ENCODE measurements at places on chromosomes 3 and 15.
A peak's percentile ranks its signal among the peaks of the same experiment; 100 is the strongest.

- DNase-seq, result no peak
These were observed 9.0 kb downstream of the ACKR4 start for GRCh38 chr3:132606085-132606484.

DNA sequence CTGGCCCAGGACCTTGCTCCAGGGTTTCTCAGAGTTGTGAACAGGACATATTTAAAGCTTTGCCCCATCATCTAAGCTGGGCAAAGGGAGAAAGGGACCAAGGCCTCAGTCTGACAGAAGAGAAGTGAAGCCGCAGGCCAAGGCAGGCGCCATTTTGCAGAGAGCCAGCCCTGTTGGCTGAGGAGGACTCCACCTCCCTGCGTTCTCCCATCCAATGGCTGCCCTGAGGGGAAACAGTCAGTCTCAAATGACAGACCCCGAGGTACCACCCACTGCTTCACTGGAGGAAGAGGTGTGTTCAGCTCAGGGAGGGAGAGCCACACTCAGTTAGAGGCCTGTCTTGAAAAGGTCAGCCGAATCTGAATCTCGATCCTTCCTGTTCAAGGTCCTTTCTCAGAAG, 86.1 kb downstream of the ADAMTS17 start:
- DNase-seq, result no peak

DNA sequence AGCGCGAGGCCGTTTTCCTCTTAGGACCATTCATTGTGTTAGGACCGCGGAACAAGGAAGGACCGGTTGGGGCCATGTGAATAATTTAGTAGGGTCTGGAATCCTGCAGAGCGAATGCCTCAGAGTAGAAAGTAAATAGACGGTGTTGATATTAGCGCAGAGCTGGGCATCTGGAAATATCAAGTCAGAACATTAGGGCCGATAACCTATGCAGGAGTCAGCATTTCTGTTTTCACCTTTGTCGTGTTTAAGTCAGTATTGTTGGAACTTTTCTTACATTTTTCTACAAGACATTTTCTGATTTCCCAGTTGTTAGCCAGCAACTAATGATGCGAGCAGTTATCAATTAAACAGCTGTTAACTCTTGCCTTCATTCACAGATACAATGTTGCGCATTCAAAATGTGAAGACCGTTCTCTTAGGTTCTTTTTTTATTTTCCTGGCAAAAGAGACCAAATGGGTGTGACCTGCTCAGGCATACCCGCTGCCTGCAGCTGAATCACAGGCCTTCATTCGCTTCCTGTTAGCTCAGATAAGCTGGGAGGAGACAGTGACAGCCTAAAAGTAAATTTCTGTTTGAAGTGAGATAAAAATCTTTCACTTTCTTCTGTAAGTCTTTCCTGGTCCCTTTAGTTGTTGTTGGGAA, 966 bp upstream of the PKM start:
- peak; percentile 79 for DNase-seq

DNA sequence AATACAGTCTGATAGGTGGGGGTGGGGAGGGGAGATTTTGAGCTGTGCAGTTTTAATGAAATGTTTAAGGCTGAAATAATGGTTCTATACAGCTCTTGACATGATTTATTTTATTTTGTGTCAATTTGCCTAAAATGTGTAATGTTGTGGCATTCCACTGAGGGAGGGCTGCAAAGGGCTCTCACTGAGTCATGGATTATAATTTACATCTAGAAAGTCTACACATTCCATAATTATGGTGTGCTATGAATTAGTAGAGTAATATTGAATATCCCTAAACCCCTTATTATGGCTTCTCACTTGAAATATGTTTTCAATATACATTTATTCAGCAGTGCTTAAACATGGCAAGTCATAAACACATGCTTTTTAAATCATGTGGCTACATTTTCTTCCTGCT, 103.9 kb downstream of the RARB start:
- no peak for DNase-seq

GRCh38 chr15:62758126-62758951, 284.2 kb upstream of the TPM1 start:
- DNase-seq, result peak; percentile 95

GRCh38 chr15:93200081-93200836, 111.2 kb upstream of the RGMA start:
- no peak for DNase-seq

- DNase-seq, result no peak
These were observed 14.4 kb upstream of the ANKRD28 start for GRCh38 chr3:15812183-15812582.

DNA sequence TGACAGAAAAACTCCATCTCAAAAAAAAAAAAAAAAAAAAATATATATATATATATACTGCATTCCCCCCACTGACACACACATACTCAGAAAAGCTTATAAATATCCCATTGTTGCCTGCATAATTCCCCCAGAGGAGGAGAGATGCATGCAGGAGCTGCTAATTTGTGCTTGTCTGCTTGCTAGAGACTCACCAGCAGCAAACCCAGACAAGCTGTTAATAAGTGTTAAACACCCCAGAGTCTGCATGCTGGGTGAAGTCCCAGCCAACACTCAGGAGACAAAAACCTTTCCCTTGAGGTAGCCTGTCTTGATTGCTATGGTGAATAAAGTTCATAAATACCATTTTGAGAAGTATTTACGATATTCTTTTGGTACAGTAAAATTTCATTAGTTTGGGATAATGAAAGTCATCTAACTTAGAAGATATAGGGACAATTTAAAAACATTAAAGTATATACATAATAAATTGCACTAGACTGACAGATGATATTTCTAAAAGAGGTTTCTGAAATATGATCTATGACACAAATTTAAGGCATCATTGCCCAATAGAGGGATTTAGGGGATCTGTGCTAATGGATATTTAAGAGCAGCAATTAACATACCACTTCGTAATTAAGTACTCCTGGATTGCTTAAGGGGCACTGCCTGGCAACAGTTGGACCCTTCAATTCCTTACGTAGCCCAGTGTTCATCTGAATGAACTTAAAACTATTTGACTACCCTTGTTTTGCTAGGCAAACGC, 400.0 kb upstream of the C2CD4B start:
- DNase-seq, result no peak

DNA sequence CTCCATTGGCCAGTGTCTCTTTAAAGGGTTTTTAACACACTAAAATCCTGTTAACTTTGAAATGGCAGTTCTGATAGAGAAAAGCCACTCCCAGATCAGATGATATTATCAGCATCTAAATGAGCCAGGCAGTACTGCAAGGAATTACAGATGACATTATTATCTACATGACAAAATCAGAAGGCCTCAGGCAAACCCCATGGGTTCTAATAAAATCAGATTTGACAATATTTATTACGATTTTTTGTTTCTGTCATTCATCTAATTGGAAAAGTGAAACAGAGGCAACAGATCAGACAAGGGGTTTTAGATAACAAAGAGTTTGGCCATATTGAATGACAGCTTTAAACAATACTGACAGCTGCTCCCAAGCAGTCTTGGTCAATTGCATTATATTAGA, 112.7 kb downstream of the FEZF2 start:
- no peak for DNase-seq

GRCh38 chr15:53837263-53837662, 77.8 kb upstream of the WDR72 start:
- no peak for DNase-seq

DNA sequence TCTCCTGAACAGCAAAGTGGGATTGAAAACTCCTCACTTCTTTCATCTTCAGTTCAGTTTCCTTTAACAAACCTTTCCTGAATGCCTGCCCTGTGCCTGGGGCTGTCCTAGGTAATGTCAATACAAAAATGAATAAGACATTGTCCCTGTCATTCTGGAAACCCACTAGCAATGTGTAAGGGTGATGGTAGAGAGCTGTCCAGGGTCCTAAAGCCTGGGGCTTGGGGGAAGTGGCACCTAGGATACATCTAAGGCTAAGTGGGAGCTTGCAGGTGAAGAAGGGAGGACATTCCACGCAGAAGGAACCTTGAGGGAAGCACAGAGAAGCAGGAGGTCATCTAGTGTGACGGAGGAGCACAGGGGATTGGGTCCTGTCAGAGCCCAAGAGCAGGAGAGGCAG, 212.7 kb upstream of the PPP2R3A start:
- no peak for DNase-seq

GRCh38 chr3:23004971-23005370, 198.2 kb upstream of the UBE2E2 start:
- DNase-seq, result peak; percentile 25

DNA sequence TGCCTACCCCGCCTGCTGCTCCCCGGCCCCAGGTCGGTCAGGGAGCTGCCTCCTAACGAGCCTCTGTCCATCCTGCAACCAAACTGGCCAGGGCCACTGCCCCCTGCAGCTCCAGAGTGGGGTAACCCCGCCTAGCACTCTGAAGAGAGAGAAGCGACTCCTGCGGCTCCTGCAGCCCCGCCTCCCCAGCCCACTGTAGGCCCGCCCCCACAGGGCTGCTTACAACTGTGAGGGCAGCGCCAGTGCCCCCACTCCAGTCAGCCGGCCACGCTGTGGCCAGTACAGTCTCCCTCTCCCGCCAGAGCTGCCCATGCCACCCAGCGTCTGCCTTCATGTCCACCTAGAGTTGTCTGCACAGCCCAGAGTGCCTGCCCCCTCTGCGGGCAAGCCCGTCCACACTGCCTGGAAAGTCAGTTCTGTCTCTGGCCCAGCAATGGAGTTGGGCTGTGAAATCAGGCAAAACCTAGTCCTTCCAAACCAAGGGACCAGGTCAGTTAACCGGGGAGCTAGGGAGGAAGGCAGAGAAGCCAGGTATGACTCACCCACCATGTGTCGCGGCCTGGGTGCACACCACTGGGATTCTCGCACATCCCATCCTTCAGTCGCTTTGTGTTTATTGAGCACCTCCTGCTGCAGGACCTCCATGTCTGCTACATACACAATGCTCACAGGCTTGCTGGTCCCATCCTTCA, 2.4 kb downstream of the UCN2 start:
- DNase-seq, result peak; percentile 34

- DNase-seq, result no peak
These were observed 82.6 kb downstream of the LRRK1 start for GRCh38 chr15:101001796-101002195.

- no peak for DNase-seq
These were observed 14.4 kb upstream of the XYLB start for GRCh38 chr3:38332201-38332600.

DNA sequence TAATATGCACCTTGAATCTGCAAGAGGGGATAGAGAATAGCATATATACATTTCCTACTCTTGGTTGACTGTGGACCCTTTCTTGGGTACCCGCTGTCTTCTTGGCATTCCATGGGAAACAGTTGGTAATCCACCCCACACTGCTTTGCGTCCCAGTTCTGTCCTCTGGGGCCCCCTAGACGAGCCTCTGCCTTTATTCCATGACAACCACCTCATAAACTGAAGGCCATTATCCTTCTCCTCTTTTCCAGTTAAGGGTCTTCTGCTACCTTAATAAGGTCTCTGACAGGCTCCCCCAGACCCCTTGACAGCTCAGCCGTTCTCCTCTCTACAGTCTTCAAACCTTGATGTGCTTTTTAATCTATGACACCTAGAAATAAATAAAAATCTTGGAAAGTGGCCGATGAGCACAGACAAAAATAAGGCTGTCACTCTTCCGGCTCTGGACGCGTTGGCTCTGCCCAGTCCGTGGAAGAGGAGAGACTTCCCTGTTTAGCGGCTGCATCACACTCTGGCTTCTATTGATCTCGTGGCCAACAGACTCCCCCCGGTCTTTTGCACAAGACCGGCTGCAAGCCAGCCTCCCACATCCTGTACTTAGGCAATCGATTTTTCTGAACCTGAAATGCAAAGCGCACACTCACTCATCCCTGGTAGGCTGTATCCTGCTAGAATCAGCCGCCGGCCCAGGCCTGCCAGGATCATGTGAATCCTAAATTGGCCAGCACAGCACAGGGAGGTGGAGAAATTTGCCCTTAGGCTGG, 251.0 kb upstream of the TLE3 start:
- no peak for DNase-seq

GRCh38 chr3:133578548-133579191, 5.2 kb downstream of the CDV3 start:
- no peak for DNase-seq

DNA sequence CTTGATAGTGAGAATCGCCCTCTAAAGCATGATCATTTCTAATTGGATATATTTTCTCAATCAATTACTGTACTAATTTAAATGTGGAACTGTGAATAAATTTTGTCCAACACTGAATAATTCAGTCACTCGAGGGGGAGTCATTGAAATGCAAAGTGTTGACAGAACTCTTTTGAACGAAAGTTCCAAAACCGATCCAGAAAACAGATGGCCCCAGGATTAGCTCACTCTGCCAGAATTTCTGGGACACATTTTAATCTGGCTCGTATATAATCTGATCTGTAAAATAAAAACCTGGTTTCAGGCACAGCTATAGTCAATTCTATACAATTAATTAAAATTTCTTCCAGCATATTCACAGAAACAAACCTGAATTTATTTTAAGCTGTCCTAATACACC, 580.4 kb downstream of the ROBO1 start:
- DNase-seq, result no peak

DNA sequence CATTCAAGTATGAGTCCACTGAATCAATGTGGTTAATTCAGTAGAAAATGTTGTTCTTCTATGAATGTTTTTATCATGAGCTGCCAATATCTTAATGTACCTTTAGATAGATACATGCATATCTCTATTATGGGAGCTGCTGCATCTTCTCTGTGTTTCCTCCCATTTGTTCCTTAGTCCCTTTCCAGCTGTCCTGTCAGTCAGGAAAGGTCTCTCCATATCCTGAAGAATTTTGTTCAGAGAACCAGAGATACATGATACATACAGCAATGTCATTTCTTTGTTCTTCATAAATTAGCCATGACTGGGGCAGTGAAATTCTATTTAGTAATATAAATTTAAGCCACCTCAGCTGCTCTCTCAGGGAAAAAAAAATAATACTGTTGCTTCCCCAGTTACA, 103.7 kb downstream of the P3H2 start:
- DNase-seq, result no peak

- no peak for DNase-seq
These were observed 96.0 kb upstream of the TLE3 start for GRCh38 chr15:70193734-70194133.

GRCh38 chr3:42719002-42719401, 16.4 kb upstream of the HHATL start:
- no peak for DNase-seq

All from stromal cell of bone marrow (primary cell).